ENCODE measurements at places on chromosomes 2 and 18.
A peak's percentile ranks its signal among the peaks of the same experiment; 100 is the strongest.

- no peak for DNase-seq
Observed at GRCh38 chr2:20594957-20595356, 55.9 kb downstream of the HS1BP3 start.

DNA sequence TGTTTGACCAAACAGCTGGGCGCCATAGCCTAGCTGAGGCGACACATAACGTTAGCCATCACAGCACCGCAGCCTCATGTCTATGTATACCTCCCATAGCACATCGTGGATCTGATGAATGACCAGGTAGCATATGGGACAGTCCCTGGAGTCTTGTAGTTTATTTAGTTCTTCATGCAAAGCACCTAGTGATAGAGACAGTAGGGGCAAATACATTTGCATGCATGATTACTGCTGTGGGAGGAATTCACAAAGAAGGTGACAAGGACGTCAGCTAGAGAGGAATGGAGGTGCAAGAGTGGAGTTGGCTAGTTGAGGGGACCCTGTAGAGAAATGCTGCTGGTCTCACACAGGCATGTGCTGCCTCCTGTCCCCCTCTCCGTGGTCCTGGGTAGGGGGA is 478.9 kb upstream of the HS6ST1 start:
- no peak for DNase-seq

GRCh38 chr2:146908776-146909175 is 936.1 kb upstream of the ACVR2A start:
- no peak for DNase-seq

DNA sequence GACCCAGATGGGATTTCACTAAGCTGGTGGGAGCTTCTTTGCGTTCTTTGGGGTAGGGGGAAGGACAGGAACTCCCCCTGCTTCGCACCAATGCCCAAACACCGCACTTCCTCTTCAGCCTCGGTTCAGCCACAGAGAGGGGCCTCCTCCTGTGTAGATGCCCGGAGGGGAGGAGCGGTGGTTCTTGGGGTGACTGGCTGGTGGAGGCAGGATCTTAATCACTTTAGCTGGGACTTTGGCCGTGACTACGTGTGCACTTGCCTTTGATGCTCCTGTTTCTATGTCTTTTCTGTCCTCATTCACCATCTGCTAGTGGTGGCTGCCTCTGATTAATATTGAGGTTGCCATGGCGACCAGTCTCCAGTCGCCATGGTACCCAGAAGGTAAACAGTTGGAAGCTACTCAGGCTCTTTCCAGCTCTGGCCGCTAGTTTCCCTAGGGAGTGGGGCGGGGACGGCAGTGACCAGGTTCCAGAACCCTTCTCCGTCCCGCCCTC is 1.9 kb downstream of the CNGA3 start:
- no peak for DNase-seq

DNA sequence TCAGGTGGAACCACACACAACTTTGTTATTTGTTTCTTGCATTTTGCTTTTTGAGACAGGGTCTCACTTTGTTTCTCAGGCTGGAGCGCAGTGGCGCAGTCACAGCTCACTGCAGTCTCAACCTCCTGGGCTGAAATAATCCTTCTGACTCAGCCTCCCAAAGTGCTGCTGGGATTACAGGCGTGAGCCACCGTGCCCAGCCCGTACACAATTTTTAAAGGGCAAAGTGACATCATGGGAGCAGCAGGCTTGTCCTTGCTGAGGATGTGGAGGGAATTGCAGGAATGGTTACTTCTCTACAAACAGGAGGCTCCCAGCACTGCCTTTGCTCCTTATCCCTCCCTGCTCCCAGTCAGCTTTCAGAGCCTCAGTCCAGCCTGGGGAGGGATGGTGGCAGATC is 355.9 kb upstream of the KLHL29 start:
- DNase-seq: no peak

DNA sequence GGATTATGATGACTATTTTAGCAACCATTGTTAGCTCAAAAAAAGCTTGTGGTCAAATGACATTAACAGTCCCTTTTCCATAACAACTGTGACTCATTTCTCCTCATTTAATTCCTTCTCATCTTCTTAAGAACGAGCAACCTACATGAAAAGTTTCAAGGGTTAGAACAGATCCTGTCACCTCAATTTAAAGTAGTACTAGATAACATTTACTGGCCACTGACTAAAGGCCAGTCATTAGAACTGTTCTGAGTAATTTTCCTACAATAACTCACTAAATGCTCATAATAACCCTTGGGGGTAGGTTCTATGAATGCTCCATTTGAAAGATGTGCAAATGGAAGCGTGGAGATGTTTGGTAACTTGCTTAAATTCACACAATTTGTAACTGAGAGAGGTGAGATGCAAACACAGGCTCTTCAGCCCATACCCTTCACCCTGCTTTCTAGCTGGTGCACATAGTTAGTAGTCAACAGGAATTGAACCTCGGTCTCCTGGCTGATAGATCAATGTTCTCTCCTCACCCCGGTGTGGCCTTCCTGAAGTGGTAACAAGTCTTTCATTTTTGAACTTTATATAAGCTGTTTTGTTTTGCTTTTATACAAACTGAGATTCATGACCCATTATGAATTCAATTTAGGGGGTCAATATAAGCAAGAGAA is 212.5 kb downstream of the SETBP1 start:
- no peak for DNase-seq

DNA sequence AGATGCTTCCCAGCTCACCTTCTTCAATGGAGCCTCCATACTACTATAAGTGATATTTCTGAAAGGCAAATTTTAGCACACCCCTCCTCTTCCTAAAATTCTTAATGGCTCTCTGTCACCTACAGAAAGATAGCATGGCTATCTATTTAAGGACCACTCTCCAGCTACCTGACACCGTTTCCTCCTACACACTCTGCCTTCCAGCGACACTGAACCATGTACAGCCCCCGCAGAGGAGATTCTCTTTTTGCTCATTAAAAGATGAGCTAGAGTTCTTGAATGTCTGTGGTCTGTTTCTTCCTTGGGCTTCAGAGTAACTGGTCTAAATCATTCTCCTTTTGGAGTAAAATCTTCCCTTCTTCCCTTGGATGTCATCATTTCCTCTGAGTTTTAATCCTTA is 38.4 kb upstream of the GAREM1 start:
- no peak for DNase-seq

- no peak for DNase-seq
Observed at GRCh38 chr2:186181625-186182024, 304.4 kb upstream of the ZC3H15 start.

DNA sequence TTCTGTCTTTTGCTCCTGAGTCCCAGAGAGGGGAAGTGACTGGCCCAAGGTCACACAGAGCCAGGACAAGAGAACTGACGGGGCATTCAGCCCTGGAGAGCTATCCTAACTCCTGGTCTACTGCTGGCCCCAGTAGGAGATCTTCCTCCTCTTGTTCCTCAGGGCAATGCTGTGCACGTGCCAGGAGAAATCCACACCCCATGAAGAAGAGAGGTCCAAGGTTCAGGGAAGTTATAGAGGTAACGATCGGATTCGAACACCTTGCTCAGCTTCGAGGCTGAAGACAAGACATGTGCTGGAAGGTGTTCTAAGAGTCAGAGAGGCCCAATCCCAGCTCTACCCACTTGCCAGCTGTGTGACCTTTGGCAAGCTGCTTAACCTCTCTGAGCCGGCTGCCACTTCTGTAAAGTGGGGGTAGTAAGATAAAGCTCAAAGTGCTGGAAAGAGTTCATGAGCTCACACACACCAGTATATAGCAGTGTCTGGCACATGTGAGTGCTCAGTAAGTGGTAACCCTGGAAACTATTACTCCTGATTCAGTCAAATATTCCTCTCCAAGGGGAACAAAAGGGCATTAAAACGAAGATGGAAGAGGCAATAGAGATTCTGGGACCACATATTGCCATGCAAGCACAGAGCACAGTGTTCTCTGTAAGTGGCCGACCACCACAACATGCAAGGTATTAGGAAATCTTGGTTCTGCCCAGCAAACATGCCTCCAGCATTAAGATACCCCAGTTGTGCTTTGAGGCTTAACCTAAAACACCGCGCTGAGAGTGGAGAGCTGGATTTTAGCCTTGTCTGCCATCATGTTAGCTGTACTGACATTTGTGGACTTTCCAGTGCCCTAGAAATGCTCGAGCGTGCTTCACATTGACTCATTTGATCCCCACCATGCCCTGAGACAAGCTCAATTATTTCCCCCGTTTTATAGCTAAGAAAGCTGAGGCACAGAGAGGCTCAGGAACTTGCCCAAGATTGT is 25.6 kb downstream of the SERTAD2 start:
- no peak for DNase-seq

DNA sequence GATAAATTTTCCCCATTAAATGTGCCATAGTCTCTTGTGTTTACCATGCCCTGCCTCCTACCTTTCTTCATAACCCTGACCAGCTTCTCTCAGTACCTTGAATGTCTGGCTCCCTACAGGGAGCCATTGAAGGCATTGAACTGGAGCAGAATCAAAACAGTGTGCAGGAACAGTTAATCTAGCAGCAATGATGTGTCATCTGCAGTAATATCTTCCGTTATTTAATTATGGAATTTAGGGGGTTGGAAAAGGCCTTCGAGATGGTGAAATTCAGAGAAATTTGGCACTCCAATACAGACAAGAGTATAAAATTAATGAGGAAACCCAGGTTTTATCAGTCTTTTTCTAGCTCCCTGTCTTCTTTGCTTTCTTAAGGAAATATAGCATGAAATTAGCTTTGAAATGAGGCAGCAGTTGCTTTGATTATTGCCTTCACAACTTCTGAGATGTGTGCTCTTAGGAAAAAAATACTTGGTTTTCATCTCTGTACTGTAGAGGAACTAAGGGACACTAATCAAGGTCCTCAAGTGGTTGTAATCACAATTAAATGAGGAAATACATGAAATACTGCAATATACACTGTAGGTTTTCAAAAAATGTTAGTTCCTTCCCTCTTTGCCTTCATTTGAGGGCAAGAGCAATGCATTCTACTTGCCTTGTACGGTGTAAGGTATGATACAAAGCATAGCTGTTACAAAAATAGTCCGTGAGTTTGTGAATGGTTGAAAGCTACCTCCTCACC is 369.1 kb downstream of the SETBP1 start:
- no peak for DNase-seq

DNA sequence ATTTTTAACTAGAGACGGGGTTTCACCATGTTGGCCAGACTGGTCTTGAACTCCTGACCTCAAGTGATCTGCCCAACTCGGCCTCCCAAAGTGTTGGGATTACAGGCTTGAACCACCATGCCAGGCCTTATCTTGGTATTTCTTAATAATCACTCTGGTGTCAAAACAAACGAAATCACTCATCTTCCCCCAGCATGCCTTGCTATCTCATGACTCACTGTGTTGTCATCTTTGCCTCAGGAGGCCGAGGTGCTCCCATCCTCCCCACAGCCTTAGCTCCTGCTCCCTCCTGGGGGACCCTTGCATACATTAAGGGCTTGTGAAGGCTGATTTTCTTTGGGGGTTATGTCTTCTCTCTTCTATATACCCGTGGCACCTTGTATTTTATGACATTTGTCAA is 250.1 kb upstream of the DPP10 start:
- no peak for DNase-seq

GRCh38 chr2:138329591-138329990 is 172.0 kb upstream of the SPOPL start:
- DNase-seq: no peak

- DNase-seq: no peak
Observed at GRCh38 chr2:177246000-177246399, 18.5 kb downstream of the NFE2L2 start.

DNA sequence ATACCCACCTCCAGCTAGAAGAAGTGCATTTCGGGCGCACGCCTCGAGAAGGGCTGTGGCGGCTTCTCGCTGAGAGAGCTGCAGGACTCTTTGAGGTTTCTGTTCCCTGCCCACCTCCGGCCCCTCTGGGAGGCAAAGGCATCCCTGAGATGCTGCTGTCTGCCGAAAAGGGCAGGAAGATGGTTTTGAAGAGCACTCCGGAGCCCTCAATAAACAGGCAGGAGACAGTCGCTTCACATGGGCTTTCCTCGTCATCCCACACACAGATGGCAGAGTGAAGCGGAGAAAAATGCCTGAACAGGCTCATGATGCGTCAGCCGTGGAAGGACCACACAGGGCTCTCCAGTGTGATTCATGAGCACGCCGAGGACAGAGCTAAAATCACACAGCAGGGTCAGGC is 25.4 kb upstream of the GLI2 start:
- no peak for DNase-seq

- no peak for DNase-seq
Observed at GRCh38 chr2:29759360-29759759, 162.0 kb downstream of the ALK start.

- peak; percentile 91 for DNase-seq
Observed at GRCh38 chr18:9971313-9971920, 57.6 kb downstream of the VAPA start.

DNA sequence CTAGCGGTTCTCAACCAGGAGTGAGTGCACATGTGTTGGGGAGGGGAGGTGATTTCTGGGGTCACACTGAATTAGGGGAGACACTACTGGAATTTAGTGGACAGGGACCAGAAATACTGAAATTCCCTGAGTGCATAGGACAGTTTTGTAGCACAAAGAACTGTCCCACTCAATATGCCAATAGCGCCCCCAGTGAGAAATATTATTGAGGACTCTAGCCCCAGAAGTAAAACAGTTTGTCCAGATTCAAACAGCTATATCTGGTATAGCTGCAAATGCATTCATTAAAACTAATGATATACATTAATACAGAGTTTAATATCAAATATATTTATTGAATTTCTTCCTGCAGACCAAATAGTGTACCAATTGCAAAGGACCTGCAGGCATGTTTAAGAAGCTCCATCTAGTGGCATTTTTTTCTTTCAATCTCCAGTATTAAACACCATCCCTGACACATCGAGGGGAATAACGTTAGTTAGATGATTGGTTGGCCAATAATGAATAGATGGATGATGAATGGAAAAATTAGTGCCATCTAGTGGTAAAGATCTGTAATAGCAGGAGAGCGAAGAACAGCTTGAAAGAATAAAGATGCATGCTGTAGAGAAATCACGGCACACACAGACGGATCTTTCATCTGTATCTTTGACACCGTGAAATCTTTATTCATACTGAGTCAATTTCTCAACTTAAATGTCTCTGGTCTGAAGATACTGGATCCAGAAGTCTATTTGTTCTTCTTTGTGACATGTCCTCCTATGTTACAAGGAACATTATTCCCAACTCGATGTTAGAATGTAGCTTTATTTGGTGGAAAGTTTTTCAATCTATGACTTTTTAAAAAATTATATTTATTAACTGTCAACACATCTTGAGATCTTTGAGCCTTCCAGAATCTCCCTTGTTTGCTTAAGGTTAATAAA is 62.5 kb downstream of the DHRS9 start:
- DNase-seq: peak; percentile 63

DNA sequence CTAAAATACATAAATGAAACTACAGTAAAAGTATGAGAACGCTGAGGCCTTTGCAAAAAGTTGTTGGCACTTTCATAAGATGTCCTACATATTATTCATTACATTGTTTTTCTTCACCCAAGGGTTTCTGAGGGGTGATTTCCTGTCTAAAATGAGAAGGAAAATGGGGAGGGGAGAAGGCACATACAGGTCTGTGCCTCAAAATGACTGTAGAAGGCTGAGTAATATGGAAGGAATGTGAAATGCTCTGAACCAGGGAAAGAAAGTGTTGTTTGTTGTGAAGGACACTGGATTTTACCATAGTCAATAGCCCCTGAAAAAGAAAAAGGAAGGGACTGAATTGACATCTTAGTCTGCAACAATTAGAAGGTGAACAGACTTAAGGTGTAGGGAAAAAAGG is 99.5 kb upstream of the RNF152 start:
- no peak for DNase-seq
